ENCODE measurements at places on chromosomes 16 and 17.
A peak's percentile ranks its signal among the peaks of the same experiment; 100 is the strongest.

- DNase-seq: no peak
These were observed 3.8 kb downstream of the TNRC6C start for GRCh38 chr17:77962348-77962747.

DNA sequence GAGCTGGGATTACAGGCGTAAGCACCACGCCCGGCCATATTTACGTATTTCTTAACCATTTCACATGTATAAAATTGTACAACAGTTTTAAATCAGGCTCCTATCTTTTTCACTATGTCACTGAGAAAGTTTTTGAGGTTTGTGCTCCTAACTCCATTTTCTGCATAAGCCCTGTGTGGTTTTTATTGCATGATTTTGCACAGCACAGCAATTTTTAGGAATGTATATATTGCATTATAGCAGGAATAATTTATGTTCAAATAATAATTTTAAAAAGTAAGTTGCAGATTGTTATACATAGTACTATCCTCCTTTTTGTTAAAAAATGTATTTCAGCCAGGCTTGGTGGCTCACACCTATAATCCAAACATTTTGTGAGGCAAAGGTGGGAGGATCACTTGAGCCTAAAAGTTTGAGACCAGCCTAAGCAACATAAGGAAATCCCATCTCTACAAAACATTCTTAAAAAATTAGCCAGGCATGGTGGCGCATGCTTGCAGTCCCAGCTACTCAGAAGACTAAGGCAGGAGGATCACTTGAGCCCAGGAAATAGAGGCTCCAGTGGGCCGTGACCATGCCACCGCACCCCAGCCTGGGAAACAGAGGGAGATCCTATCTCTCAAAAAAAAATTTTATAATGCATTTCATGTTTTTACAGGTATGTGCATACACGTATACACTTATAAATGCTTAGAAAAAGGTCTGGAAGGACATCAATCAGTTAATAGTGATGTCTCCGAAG lies 26.0 kb downstream of the SMG6 start:
- DNase-seq: no peak

DNA sequence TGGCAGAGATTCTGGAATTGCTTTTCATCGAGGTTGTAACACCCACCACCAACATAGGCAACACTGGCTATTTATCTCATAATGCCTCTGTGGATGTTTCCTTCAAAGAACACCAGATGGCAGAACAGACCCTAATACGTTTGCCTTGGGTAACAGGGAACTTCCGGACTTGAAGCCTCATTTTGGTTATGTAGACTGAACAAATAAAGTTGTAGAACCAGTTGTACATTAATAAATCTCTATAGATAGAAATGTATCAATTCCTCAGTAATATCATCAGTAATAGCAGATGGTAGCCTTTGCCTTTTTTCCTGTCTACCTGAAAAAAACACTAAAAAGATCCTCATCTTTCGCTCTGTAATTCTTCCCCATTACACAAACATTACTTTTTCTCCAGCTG lies 25.9 kb upstream of the APOH start:
- DNase-seq: peak; percentile 31

- no peak for DNase-seq
These were observed 109.2 kb downstream of the ZNF778 start for GRCh38 chr16:89326721-89327120.

GRCh38 chr16:86558355-86559193 lies 3.5 kb upstream of the MTHFSD start:
- no peak for DNase-seq
